ENCODE measurements at places on chromosomes 5 and 9.

- DNase-seq: no peak
These were observed 176.0 kb upstream of the ZNF608 start for GRCh38 chr5:124922255-124922975.

- no peak for DNase-seq
These were observed 7.0 kb downstream of the DMGDH start for GRCh38 chr5:79062436-79062835.

GRCh38 chr5:141877356-141878185, 639 bp downstream of the PCDH1 start:
- DNase-seq: no peak

DNA sequence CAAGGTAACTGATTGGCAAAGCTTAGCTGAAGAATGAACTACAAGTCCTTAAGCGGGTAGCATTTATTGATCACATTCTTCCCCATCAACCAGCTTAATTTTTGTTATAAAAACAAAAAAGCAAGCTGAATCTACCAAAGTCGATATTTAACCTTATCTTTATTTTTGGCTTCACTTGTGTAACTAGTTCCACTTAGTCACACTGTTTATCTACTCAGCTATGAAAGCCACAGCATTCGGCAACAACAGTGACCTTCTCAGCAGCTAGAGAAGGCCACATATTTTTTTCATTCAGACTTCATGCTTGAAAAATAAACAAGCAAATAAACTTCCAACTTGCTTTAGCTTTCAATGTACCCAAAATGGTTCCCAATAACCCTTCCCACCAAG, 69.4 kb downstream of the KLHL3 start:
- DNase-seq: no peak

DNA sequence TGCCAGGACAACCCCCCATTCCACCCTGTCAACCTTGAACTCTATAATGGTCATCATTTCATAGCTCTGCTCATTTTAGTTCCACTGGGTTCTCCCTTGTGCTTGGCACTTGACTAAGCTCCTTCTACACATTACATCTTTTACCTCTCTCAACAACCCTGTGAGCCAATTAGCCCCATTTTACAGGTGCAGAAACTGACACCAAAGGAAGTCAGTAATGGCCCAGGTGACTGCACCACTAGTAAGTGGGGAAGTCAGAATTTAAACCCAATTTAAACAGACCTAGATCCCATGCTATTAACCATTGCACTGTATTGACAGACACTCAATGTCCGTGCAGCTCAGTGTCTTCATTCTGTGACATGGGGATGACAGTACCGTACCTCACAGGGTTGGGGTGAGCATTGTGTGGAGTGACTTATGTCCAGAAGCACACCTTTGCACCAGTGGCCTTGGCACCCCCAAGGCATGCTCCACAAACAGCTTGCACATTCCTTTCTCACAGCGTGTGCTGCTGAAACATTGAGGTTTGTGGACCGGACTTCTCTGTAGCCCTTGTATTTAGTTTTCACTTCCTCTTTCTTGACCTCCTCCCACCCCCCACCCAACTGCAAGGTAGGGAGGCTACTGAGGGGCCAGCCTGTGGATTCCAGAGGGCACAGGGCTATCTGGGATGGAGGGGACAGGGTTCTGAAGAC, 23.1 kb downstream of the IRF1 start:
- no peak for DNase-seq

- DNase-seq: no peak
These were observed 201.3 kb downstream of the FANCC start for GRCh38 chr9:95116002-95116807.

Measured in inflammatory macrophage treated with lipopolysaccharide for 1 hour (primary cell).